ENCODE measurements at places on chromosomes 4 and X.

DNA sequence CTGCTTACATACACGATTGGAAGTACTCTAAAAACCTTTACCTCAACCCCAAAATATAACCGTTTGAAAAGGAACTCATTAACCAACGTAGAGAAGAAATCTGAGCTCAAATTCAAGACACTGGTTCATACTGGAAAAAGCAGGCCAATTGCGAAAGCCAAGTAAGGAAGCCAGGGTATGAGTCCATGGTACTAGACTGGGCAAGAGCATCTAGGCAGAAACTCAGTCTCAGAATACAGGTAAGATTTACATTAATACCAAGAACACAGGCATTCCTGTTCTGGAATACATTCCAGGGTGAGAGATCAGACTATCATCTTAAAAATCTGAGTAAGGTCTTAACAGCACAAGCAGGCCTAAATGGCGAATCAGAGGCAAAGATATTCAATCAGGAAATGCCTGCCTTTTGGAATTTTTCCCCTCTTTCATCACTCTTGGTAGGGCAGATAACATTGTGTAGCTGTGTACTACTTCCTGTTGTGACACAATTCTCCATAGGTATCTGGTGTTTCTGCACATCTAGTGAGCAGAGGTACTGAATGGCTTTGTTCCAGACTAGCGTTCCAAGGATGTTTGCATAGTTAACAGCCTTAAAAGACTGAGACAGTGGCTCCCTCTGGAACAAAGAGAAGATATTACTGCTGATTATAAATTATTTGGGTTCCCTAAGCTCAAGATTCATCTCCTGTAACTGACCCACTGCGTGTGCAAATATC is 311.3 kb downstream of the PCDH19 start:
- DNase-seq, result no peak

DNA sequence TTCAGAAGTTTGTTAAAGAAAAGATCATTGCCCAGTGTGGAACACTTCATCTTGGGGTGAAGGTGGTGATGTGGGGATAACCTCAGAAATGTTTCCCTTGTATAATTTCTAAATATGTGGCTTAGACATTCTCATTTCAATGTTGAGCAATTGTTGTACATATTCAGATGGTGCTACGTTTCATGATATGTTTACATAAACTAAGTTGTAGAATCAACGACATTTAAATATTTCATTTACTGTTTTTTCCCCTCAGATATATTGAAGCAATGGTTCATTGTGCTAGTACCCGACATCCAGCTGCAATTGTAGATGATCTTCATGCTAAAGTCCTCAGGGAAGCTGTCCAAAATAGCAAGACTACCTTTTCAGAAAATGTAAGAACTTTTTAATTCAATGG is 92.6 kb downstream of the BLTP1 start:
- no peak for DNase-seq

GRCh38 chrX:14776901-14777300 is 96.0 kb downstream of the FANCB start:
- no peak for DNase-seq

GRCh38 chr4:27881705-27882104 is 1021.1 kb downstream of the STIM2 start:
- DNase-seq, result no peak

GRCh38 chr4:148800940-148801339 is 358.7 kb upstream of the NR3C2 start:
- DNase-seq, result no peak

GRCh38 chr4:106266201-106266600 is 49.8 kb downstream of the TBCK start:
- no peak for DNase-seq

- DNase-seq, result no peak
These were observed 58.4 kb downstream of the CFAP299 start for GRCh38 chr4:80393970-80394250.

DNA sequence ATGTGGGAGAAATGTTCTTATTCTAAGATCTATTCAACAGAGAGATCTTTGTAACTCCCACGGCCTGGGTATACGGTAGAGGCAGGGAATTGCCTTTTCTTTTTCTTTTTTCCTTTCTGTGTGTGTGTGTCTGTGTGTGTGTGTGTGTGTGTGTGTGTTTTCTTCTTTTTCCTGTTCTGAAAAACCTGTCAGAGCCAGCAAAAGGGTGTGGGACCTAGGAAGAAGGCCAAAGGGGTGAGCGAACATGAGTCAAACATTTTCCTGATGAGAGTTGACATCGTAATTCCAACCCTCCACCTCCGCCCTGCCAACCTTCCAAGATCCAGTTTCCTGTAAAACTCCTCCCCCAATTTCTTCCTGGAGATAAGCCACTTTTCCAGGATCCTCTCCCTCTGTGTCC is 2.8 kb upstream of the CHIC2 start:
- DNase-seq, result no peak

DNA sequence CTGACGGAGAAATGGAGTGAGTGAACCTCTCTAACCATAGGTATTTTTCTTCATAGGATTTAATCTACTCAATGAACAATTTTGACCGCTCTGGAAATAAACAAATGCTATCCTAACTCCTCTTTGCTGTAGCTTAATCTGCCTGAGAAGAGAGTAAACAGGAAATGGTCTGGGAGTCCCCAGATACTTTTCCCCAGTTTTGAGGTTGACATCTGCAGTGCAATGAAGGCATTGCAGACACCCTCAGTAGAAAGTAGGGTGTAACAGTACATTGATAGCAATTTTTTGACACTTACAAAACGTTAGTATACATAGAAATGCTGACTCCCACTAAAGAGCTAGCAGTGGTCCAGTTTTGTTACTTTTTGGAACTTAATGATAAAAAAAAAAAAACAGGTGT is 495.9 kb upstream of the FAM241A start:
- DNase-seq, result no peak

GRCh38 chr4:75391489-75392166 is 122.6 kb downstream of the RCHY1 start:
- DNase-seq, result no peak

GRCh38 chr4:80814266-80814665 is 216.2 kb upstream of the BMP3 start:
- no peak for DNase-seq

DNA sequence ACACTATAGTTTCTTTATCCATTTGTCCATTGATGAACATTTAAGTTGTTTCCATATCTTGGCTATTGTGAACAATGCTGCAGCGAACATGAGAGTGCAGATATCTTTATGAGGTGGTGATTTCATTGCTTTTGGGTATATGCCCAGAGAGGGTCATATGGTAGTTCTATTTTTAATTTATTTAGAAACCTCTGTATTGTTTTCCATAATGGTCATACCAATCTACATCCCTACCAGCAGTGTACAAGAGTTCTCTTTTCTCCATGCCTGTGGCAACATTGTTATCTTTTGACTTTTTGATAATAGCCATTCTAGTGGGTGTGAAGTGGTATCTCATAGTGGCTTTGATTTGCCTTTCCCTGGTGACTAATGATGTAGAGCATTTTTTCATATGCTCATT is 48.8 kb downstream of the EDA start:
- DNase-seq, result no peak

GRCh38 chr4:112277220-112277619 is 8.5 kb downstream of the TIFA start:
- no peak for DNase-seq

Measured in GM18507 (cell line).